ENCODE measurements at places on chromosomes 16 and 17. TPM values are rescaled to one million over a fixed set of nuclear protein-coding genes. Genes with fewer than 3 reads are reported as not detected.

GRCh38 chr16:52496051-52496876 lies 50.7 kb downstream of the TOX3 start:
- H3K27me3 ChIP-seq: no peaks in the 10 kb centered on the region
- H3K36me3 ChIP-seq: no peaks in the 10 kb centered on the region
- H3K4me3 ChIP-seq: no peak overlapping the region
- no peak overlapping the region for H3K27ac ChIP-seq
- no peaks in the 10 kb centered on the region for H3K4me1 ChIP-seq
- no peak for DNase-seq

CCDC154 gene
- total RNA-seq: 2.1 TPM

GRCh38 chr17:36463916-36464764 lies 22.3 kb upstream of the ZNHIT3 start:
- no peak overlapping the region for H3K4me3 ChIP-seq
- DNase-seq: peak; percentile 77
- no peaks in the 10 kb centered on the region for H3K4me1 ChIP-seq
- H3K36me3 ChIP-seq: no peaks in the 10 kb centered on the region

DNA sequence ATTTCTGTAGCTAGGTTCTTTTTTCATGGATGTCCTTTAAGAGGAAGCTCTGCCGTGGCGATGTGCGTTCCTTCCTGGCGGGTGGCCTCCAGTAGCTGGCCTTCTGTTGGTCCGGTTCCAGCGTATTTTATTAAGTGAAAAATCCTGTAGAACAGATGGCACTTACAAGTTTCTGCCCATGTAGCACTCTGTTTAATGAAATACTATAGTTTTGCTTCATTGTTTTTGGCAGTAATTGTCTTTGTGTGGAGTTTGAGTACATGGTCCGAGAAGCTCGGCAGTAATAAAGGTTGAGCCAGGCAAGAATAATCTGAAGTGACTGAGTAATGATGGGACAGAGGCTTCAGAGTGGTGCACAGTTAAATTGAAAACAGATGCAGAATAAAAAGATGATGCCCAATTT lies 20.4 kb downstream of the USP10 start:
- no peak overlapping the region for H3K4me3 ChIP-seq
- H3K36me3 ChIP-seq: no peaks in the 10 kb centered on the region
- peaks cover 2% of the 10 kb centered on the region for H3K4me1 ChIP-seq
- DNase-seq: peak; percentile 34

- H3K4me1 ChIP-seq: peaks cover 19% of the 10 kb centered on the region
- H3K36me3 ChIP-seq: no peaks in the 10 kb centered on the region
- no peaks in the 10 kb centered on the region for H3K27me3 ChIP-seq
- H3K27ac ChIP-seq: no peak overlapping the region
- no peak overlapping the region for H3K4me3 ChIP-seq
- DNase-seq: no peak
Observed at GRCh38 chr16:68088130-68088972, 3.2 kb downstream of the NFATC3 start.

GRCh38 chr17:43039646-43040045 lies 14.6 kb downstream of the RND2 start:
- H3K4me1 ChIP-seq: no peaks in the 10 kb centered on the region
- no peak overlapping the region for H3K27ac ChIP-seq
- H3K36me3 ChIP-seq: peaks cover 4% of the 10 kb centered on the region
- no peak overlapping the region for H3K4me3 ChIP-seq
- no peak for DNase-seq

- H3K36me3 ChIP-seq: no peaks in the 10 kb centered on the region
- H3K27ac ChIP-seq: no peak overlapping the region
- DNase-seq: no peak
Observed at GRCh38 chr17:35222452-35222851, 20.4 kb upstream of the SLFN5 start.

GRCh38 chr17:40472733-40473452 lies 28.5 kb downstream of the TNS4 start:
- no peaks in the 10 kb centered on the region for H3K36me3 ChIP-seq
- no peak for DNase-seq
- H3K27ac ChIP-seq: no peak overlapping the region
- peaks cover 17% of the 10 kb centered on the region for H3K4me1 ChIP-seq
- no peaks in the 10 kb centered on the region for H3K27me3 ChIP-seq

DNA sequence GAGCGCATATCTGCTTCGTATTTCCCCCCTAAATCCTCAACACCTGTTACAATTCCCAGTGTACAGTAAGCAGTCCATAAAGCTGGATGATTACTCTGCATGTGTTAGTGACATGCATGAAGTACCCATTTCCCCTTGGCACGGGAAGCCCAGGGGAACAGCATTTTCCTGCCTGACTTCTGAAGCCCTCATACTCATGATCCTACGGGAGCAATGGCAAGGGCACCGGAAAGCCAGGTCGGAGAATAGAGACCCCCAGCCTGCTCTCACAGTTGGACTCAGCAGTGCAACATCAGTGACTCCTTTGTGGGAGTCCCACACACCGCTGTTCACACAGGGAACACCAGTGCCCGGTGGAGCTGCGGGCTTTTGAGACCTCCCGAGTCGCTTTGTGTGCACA lies 336.9 kb downstream of the CDH13 start:
- no peak overlapping the region for H3K4me3 ChIP-seq
- H3K27ac ChIP-seq: no peak overlapping the region
- DNase-seq: peak; percentile 8
- no peaks in the 10 kb centered on the region for H3K36me3 ChIP-seq

GRCh38 chr17:77891602-77892001 lies 66.9 kb upstream of the TNRC6C start:
- peaks cover 17% of the 10 kb centered on the region for H3K4me1 ChIP-seq
- no peaks in the 10 kb centered on the region for H3K36me3 ChIP-seq
- DNase-seq: no peak
- H3K27ac ChIP-seq: no peak overlapping the region
- no peak overlapping the region for H3K4me3 ChIP-seq

- H3K27ac ChIP-seq: peak overlapping the region; percentile 55
- H3K36me3 ChIP-seq: no peaks in the 10 kb centered on the region
- H3K4me3 ChIP-seq: no peak overlapping the region
- DNase-seq: peak; percentile 74
- H3K27me3 ChIP-seq: no peaks in the 10 kb centered on the region
- no peaks in the 10 kb centered on the region for H3K4me1 ChIP-seq
Observed at GRCh38 chr17:5254903-5255521, 20.4 kb upstream of the SCIMP start.

SOX15 gene
- 1.4 TPM for total RNA-seq

DNA sequence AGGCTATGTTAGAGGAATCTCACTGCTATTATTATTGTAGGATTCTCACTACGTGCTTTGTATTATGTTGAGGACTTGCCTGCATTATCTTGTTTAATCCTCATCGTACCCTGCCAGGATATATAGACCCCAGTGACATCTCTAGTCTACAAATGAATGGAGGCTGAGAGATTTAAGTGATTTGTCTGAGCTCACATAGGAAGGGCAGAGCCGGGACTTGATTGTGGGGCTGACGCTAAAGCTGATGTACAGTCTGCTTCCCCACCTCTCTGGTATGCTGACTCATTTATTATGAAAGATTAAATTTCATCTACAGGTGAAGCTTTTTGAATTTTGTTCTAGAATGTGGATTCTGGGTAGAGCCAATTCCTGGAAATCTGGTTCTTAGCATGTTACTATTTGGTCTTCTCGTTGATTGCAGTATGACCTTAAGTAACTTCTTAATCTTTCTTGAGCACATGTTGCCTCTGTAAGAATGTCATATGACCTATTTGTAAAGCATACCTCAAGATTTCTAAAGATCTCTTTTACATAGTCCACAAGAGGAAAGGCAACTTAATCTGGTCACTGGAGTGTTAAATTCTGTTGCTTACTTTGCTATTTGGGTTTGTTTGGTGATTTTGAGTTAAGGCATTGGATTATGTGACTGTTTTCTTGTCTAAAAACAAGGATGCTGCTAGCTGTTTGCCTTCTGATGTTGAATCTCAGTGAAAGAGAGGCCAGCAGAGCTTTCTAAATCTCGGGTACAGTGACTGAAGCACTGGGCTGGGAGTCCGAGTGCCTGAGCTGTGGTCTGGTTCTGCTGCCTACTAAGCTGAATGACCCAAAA lies 12.4 kb downstream of the METTL9 start:
- no peak overlapping the region for H3K4me3 ChIP-seq
- no peak for DNase-seq
- peaks cover 2% of the 10 kb centered on the region for H3K36me3 ChIP-seq

DNA sequence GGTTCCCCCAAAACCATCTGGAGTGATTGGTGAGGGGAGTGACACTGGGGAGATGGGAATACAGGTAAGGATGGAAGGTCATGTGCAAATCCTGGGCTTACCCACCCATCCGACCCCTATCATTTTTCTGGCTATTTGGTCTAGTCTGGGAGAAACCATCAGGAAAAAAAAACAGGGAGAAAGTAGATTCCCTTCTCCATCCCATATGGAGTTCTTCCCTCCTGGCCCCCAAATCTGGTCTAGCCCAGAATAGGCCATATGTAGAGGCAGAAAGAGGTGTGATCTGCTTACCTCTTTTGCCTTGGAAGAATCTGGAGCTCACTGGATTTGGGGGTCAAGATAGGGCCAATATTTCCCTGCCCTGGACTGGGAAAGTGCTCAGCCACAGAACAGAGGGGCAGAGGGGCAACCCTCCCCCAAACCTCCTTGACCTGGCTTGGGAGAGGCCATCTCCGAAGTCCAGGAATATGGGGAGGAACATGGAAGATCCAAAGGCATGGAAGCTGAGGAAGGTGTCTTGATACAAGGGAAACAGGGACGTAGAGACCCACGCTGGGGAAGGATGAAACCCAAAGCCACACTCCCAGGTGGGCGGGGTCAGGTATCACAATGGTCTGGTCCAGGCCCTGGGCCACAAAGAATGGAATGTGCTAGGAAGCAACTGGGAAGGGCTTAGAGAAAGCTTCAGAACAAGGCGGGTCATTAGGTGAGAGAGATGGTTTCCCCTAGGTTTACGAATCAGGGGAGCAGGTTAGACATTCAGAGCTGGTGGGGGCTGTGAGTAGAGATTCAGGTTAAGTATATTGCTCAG lies 16.2 kb downstream of the CHRNB1 start:
- H3K27ac ChIP-seq: no peak overlapping the region
- no peak for DNase-seq
- H3K4me1 ChIP-seq: peaks cover 8% of the 10 kb centered on the region
- H3K4me3 ChIP-seq: no peak overlapping the region
- H3K36me3 ChIP-seq: peaks cover 71% of the 10 kb centered on the region

GRCh38 chr17:68706356-68706920 lies 105.3 kb upstream of the FAM20A start:
- peak overlapping the region; percentile 35 for H3K27ac ChIP-seq
- H3K36me3 ChIP-seq: no peaks in the 10 kb centered on the region
- no peak overlapping the region for H3K4me3 ChIP-seq
- no peaks in the 10 kb centered on the region for H3K27me3 ChIP-seq
- peaks cover 15% of the 10 kb centered on the region for H3K4me1 ChIP-seq

DNA sequence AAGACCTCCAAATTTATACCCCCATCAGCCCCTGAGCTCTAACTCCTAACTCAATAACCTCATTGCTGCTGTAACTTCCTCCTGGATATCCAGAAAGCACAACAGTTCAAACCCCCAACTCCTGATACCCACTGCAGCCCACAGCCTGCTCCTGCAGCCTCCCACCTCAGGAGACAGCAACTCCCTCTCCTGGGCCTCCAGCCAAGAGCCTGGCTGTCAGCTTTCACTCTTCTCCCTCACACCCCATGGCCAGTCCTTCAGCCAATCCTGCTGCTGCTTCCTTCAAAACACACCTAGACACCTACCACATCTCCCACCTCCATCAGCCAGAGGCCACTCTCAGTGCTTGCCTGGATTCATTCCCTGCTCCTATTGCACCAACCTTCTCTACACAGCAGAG lies 5.4 kb downstream of the GINS2 start:
- no peaks in the 10 kb centered on the region for H3K27me3 ChIP-seq
- peaks cover 10% of the 10 kb centered on the region for H3K4me1 ChIP-seq
- H3K27ac ChIP-seq: no peak overlapping the region
- no peak for DNase-seq
- H3K4me3 ChIP-seq: no peak overlapping the region

RAB37 gene
- total RNA-seq: 0.53 TPM

- H3K27me3 ChIP-seq: peaks cover 2% of the 10 kb centered on the region
- H3K36me3 ChIP-seq: peaks cover 8% of the 10 kb centered on the region
- no peak overlapping the region for H3K27ac ChIP-seq
- peak; percentile 51 for DNase-seq
- H3K4me1 ChIP-seq: peaks cover 18% of the 10 kb centered on the region
- H3K4me3 ChIP-seq: no peak overlapping the region
Observed at GRCh38 chr17:73474370-73474988, 162.7 kb upstream of the CDC42EP4 start.

KRT27 gene
- total RNA-seq: 0.18 TPM

GRCh38 chr17:59428916-59429485 lies 97.5 kb downstream of the YPEL2 start:
- no peaks in the 10 kb centered on the region for H3K36me3 ChIP-seq
- no peaks in the 10 kb centered on the region for H3K27me3 ChIP-seq
- peaks cover 49% of the 10 kb centered on the region for H3K4me1 ChIP-seq
- H3K4me3 ChIP-seq: no peak overlapping the region

- no peak overlapping the region for H3K4me3 ChIP-seq
- H3K36me3 ChIP-seq: no peaks in the 10 kb centered on the region
- peaks cover 3% of the 10 kb centered on the region for H3K27me3 ChIP-seq
- peaks cover 52% of the 10 kb centered on the region for H3K4me1 ChIP-seq
- peak overlapping the region; percentile 90 for H3K27ac ChIP-seq
Observed at GRCh38 chr17:78933025-78933958, 8.1 kb upstream of the TIMP2 start.

DNA sequence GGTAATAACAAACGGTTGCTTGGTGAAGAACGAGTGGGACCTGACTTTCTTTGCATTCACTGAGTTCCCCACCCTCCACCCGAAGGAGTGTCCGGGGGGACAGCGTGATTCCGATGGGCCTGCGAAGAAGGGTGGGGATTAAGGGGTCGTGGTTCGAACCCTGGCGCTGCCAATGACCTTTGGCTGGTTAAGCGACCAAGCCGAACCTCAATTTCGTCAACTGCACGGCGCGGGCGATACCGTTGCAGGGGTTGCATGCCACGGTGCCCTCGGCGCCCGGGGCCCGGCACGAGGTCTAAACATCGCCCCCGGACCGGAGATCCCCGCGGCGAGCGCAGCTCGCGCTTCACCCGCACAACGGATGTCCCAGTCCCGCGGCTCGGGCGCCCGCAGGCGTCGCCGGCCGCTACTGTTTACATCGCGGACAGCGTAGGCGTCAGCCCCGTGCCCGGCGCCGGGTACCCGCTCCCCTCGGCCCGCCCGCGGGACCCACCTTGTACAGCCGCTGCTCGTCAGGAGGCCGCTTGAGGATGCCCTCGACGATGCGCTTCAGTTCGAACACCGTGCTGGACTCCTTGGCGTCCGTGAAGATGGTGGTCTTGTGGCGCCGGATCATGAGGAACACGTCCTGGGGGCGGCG lies 460 bp downstream of the ELOB start:
- H3K36me3 ChIP-seq: peaks cover 38% of the 10 kb centered on the region
- peak overlapping the region; percentile 85 for H3K4me3 ChIP-seq
- H3K4me1 ChIP-seq: peaks cover 35% of the 10 kb centered on the region
- H3K27ac ChIP-seq: peak overlapping the region; percentile 42

CLEC19A gene
- total RNA-seq: not detected

DNA sequence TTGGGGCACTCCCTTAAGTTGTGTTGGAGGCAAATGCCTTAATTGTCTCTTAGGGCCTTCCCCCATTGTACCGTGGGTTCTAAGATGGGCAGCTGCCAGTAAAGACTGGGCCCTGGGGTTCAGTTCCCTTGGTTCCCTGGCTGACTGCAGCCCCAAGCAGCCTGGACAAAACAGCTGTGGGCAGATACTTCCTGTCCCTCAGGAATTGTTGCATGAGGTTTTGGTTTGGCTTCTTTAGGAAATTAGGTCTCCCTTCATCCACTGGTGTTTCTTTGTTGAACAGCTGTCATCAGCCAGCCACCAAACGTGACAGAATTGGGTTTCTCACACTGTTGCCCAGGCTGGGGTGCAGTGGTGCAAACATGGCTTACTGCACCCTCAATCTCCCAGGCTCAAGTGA lies 42.0 kb upstream of the ETV4 start:
- H3K27me3 ChIP-seq: peaks cover 2% of the 10 kb centered on the region
- H3K27ac ChIP-seq: no peak overlapping the region
- H3K36me3 ChIP-seq: no peaks in the 10 kb centered on the region
- H3K4me3 ChIP-seq: no peak overlapping the region

Measured in muscle of leg (tissue), 16 donors.